ENCODE measurements at places on chromosomes 1 and 21.
A peak's percentile ranks its signal among the peaks of the same experiment; 100 is the strongest.

- peak; percentile 50 for DNase-seq
These were observed 8.9 kb upstream of the ZRANB2 start for GRCh38 chr1:71089536-71090270.

- no peak for DNase-seq
These were observed 856 bp downstream of the AVPR1B start for GRCh38 chr1:206116191-206116872.

GRCh38 chr1:147598621-147599361 is 57.5 kb downstream of the BCL9 start:
- no peak for DNase-seq

DNA sequence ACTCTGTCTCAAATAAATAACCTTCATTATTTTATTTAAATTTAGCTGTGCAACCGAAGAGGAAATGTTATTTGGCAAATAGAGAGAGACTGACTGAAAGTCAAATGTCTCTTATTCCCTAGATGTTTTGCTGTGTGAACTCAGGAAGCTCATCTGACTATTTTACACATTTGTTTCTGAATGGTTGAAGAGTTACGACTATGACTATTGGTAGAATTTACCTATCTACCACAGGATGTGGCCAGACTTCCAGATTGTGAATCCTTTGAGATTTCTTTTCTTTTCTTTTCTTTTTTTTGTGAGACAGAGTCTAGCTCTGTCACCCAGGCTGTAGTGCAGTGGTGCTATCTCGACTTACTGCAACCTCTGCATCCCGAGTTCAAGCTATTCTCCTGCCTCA is 5.3 kb upstream of the SDE2 start:
- DNase-seq: no peak

DNA sequence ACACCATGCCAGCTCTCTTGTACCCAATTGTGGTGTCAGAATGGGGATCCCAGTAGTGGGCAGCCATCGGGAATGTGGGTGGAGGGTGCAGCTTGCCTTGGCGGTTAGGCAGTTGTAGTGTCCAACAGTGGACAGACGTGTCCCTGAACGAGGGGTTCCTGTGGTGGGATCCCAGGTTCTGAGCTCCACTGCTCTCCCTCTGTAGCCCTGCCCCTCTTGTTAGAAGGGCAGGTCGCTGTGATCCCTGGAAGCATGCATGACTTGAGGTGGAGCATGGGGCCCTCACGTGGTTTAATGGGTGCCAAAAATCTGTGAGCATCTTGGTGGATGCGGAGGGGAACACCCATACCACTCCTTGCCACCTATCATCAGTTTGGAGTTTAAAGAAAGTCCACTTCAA is 4.3 kb downstream of the GALNT2 start:
- no peak for DNase-seq

- DNase-seq: no peak
These were observed 135.4 kb upstream of the FMN2 start for GRCh38 chr1:239956263-239956662.

- no peak for DNase-seq
These were observed 5.0 kb upstream of the GPR137B start for GRCh38 chr1:236137285-236137852.

DNA sequence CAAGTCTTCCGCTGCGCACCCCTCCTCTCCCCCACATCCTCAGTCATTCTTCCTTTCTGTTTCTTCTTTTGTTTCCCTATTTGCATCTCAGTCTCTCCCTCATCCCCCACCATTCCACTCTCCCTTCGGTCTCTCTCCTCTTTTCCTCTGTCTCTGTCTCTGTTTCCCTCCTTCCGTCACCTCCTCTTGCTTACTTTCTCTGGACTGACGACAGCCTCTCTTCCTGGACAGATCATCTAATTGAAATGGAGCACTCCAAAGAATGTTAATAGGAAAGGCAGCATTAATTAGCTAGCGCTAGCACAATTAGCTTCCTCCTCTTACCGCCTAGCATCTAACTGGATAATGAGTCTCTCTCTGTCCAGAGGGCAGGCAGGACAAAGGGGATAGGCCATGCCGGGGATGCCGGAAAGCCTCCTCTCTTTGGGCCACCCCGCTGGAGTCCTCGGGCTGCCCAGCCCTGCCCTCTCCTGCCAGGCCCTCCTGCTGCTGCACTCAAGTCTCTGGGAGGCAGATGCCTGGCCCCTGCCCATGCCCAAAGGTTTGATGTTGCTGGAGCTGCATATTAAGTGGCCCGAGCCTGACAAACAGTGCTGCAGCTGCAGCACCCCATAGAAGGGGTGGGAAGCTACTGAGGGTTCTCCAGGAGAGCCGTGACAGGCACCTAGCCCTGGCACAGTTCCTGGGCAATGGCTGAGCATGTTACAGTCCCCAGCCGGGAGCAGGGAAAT is 20.8 kb downstream of the DISP3 start:
- no peak for DNase-seq

GRCh38 chr1:62424411-62424810 is 12.4 kb upstream of the USP1 start:
- DNase-seq: no peak

- peak; percentile 64 for DNase-seq
These were observed 221.1 kb upstream of the KAZN start for GRCh38 chr1:14377386-14377785.

- no peak for DNase-seq
These were observed 11.3 kb upstream of the ADORA1 start for GRCh38 chr1:203116091-203116820.

DNA sequence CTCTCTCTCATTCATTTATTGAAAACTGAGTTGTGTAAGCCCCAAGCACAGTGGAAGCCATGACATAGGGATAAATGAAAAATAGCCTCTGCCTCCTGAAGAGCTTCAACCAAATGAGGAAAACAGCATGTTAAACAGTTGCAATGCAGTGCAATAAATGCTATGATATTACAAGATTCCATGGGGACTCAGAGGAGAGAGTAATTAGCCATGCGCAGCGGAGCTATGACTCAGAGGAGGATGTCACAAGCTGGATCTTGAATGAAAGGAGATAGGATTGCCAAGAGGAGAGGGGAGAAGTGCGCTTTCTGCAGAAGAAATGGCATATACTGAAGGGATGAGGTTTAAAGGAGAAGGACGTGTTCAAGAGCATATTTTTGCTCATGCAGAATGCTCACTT is 231.3 kb upstream of the PLXNA2 start:
- DNase-seq: peak; percentile 71

GRCh38 chr1:175920381-175920780 is 177.0 kb upstream of the TNR start:
- DNase-seq: no peak

- DNase-seq: no peak
These were observed 18.2 kb downstream of the RXRG start for GRCh38 chr1:165426745-165427144.

DNA sequence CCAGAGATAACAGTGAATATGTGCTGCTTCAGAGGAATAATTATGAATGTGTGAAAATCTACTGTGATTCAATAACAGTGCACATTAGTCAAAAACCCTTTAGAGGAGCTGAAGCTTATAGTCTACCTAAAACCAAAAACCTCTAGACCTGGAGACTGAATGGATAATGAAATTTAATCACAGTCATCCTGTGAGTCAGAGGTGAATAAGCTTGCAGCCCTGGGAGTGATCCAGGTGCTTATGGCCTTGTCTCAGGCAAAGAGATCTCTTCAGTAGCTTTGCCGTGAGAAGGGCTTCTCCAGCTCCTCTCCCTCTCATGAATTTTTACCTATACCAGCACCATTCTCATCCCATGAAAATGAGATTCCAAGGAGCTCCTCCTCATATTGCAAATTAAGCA is 81.3 kb upstream of the RGS4 start:
- DNase-seq: no peak

Measured in stromal cell of bone marrow (primary cell).